ENCODE measurements at places on chromosomes 7 and 10.
A peak's percentile ranks its signal among the peaks of the same experiment; 100 is the strongest.

GRCh38 chr7:34747867-34748727 lies 90.1 kb downstream of the NPSR1 start:
- DNase-seq: peak; percentile 83

GRCh38 chr7:98205162-98205845 lies 5.9 kb upstream of the BHLHA15 start:
- no peak for DNase-seq

GRCh38 chr7:148121401-148121800 lies 469.2 kb upstream of the C7orf33 start:
- DNase-seq: no peak

DNA sequence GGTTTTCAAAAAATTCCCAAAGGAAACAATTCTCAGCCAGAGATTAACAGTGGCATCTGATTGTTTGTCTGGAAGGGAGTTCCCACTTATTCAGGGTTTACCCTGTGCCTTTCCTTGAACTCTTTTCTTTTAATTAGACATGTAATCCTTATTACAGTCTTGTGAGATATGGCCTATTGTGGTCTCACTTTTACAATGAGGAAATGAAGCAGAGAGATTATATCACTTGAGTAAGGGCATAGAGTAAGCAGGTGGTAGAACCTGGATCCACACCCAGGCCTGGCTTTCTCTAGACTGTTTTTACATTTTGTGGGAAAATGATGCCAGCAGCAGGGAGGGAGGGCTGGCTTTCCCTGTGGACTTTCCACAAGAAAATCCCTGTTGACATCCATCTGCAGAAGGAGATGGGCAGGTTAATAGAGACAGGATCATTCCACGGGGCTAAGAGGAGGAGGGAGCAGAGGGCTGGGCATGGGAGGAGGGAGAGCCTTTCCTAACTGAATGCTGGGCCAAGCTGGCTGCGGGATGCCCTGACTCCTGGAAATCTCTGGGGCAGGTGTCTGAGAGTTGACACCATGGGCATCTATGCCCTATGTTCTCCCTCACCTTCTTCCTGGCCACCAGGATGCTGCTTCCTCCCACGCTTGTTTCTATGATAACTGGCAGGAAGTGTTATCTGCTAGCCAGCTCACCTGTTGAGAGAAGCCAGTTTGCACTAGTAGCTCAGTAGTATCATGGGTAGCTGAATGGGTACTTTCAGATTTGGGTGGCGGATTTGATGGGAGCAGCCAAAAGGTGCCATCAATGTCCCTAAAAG lies 28.7 kb upstream of the ARHGAP22 start:
- no peak for DNase-seq

DNA sequence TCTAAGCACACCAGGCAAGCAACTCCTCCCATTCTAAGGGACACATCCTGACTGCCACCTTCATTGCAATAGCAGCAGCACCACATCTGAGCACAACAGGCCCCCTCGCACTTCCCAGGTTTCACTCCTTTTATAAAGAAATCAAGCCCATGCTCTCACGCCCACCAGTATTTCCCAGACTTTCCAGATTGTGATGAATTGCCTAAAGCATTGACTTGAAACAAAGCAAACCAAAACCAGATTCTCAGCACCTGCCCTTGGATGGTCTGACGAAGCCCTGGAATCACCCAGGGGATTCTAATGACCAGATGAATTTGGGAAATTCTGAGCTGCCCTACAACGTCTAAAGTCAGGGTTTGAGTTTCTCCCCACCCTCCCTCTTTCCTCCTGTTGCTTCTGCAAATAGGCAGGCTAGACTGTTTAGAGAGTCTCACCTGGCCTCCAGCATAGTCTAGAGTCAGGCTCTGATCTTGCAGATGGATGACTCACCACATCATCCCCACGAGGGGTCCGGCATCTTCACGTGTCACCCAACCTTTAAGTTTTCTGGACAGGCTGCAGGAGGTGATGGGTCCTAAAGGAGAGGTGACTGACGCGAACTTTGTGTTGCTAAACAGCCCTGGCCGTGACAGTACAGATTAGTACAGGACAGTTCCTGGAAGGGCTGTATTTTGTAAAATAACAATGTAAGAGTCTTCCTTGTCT lies 198.0 kb downstream of the SKIDA1 start:
- no peak for DNase-seq

DNA sequence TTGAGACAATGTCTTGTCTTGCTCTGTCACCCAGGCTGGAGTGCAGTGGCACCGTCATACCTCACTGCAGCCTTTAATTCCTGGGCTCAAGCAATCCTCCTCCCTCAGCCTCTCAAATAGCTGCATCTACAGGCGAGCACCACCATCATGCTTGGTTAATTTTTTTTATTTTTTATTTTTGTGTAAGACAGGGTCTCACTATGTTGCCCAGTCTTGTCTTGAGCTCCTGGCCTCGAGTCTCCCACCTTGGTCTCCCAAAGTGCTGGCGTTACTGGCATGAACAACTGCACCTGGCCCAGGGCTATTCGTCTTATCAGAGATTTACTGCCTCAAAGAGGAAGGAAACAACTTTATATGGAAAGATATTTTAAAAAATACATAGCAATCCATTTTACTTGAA lies 102.8 kb upstream of the NUPR2 start:
- no peak for DNase-seq

GRCh38 chr7:142384493-142384922 lies 126.7 kb upstream of the PRSS58 start:
- no peak for DNase-seq

- DNase-seq: no peak
Measured at GRCh38 chr10:131776496-131776895, 124.3 kb upstream of the PPP2R2D start.

- DNase-seq: no peak
Measured at GRCh38 chr10:88288320-88289059, 294.6 kb downstream of the RNLS start.

- no peak for DNase-seq
Measured at GRCh38 chr7:74002474-74003017, 25.4 kb upstream of the ELN start.

- DNase-seq: no peak
Measured at GRCh38 chr7:80644054-80644453, 5.6 kb downstream of the CD36 start.

GRCh38 chr7:139572704-139573385 lies 49.4 kb downstream of the CLEC2L start:
- no peak for DNase-seq

DNA sequence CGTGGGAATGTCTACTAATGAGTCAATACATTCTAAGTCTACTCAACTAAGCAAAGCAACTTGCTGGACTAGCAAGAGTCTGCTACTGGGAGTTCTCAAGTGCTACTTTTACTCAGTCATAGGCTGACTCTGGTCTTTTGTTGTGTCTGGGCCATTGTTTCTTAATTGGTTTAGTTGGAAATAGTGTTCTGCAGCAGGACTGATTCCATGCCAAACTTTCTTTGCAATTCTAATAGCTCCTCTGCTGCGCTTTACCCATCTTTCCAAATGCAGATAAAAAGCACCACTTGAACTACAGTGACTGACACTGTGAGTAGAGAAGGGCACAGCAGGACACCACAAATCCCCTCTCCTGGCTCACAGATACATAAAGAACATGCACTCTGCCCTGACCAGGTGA lies 125.7 kb downstream of the CD36 start:
- no peak for DNase-seq

GRCh38 chr7:149081914-149082313 lies 8.6 kb downstream of the ZNF786 start:
- DNase-seq: no peak

- DNase-seq: no peak
Measured at GRCh38 chr7:55488216-55488615, 84.1 kb downstream of the VOPP1 start.

- no peak for DNase-seq
Measured at GRCh38 chr7:105003275-105003674, 10.7 kb upstream of the KMT2E start.

GRCh38 chr7:128056901-128057300 lies 25.7 kb upstream of the LRRC4 start:
- DNase-seq: no peak

DNA sequence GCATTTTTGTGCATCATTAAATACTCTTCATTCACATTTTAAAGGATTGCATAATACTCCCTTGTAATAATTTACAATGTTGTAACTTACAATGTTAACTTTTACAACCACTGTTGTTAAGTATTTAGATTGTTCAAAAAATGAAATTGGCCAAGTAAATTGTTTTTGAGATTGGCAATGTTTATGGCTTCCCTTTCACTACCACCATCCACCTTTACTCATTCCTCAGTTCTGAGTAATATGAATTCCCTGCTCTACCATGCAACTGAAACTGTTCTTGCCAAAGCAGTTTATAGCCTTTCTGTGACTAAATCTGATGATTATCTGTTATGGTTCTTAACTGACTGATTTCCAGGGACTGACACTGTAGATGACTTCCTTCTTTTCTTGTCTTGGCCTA lies 80.5 kb upstream of the TMEM106B start:
- DNase-seq: no peak

Measured in NCI-H2081 (cell line).